Stimulated activated CD8-positive, alpha-beta memory T cell treated with anti-CD3 and anti-CD28 coated beads, Interleukin-4, amount 100 ng/mL, for 1 hour (primary cell): ENCODE measurements at places on chromosomes 13 and 19.
A peak's percentile ranks its signal among the peaks of the same experiment; 100 is the strongest.

- DNase-seq = no peak
These were observed 586.7 kb upstream of the SGCG start for GRCh38 chr13:22594041-22594440.

DNA sequence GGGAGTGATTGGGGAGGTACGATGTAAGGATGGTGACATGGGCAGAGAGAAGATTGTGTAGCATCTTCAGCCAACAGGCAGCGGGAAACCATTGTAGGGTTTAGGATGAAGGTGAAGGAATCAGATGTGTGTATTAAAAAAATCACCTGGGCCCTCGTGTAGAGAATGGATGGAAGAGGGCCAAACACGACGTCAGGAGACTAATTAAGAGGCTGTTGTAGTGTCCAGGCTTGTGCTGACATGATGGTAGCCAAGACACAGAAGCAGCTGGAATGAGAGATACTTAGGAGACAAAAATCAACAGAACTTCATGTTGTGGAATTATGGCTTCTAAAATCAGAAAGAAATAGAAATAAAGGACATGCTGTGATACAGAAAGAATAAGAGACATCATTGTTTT, 41.2 kb upstream of the ARGLU1 start:
- no peak for DNase-seq

GRCh38 chr19:55493052-55493644, 4.9 kb downstream of the SSC5D start:
- DNase-seq = no peak

- no peak for DNase-seq
These were observed 17.9 kb downstream of the PPP1R37 start for GRCh38 chr19:45110851-45111266.

GRCh38 chr19:8887364-8887763, 55.2 kb downstream of the MBD3L1 start:
- DNase-seq = no peak

DNA sequence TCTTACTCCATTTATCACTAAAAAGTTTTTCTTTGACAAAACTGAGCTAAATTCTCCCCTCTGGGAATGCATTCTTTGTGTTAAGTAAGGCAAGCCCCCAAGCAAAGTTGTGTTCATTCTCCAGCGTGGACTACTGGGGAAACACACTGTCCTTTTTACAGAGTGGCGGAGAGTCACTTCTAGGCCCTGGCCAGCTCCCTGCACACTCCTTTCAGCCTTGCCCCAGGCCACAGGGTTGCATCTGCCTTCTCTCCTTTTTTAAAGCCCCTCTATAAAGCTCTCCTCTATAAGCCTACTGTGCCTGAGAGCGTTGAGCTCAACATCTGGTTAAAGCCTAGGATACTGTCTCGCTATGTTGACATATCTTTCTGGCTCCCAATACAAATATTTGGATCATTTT, 803.4 kb downstream of the PCDH17 start:
- no peak for DNase-seq

DNA sequence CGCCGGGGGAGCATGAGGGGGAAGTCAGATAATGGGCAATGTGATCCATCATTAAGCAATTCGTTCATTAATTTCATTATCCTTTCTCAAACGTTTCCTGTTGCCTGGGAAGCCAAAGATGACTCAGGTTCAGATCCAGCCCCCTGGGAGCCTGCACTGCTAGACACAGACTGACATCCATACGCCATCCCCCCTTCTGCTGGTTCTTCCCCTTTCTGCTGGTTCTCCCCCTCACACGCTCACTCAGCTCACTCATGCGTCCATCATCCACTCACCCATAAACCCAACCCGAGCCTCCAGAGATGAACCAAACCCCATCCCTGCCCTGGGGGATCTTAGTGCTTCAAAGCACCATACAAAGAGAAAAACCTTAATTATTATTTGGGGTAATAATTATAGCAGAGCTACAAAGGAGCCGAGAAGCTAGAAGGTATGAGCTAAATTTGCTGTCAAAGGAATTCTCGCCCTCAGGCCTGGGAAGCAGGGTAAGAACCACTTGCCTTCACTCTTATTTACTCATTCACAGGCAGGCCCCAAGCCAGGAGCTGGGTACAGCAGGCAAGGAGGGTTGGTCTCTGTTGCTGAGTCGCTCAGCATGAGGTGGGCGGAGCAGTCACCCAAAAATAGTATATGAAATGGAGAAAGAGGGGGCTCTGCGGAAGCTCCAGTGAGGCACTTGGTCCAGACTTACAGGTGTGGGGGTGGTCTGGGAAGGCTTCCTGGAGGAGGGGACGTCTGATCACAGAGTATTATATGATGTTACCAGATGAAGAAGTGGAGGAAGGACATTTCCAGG, 7.0 kb upstream of the ZNF444 start:
- DNase-seq = no peak

DNA sequence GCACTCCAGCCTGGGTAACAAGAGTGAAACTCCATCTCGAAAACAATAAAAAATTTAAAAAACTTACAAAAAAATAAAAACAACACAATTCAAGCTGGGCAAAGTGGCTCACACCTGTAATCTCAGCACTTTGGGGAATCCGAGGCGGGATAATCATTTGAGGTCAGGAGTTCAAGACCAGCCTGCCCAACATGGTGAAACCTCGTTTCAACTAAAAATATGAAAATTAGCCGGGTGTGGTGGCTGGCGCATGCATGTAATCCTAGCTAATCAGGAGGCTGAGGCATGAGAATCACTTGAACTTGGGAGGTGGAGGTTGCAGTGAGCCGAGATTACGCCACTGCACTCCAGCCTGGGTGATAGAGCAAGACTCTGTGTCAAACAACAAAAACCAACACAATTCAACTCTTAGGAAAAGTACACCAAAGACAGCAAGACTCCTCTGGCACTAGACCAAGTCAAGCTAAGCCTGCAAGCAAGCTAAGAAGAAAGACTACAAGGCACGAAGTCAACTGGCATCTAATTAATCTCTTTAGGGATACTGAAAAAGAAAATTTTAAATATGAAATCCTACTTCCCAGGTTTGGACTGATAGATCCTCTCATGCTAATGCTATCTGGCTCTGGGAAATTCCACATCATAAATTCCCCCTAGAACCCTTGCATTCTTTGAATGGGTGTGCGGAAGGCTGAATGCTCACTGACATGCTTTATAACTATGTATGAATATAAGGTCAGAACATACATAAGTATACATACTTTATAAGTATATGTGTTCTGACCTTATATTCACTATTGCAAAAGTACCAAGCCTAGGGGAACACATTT, 7.9 kb downstream of the PBX4 start:
- no peak for DNase-seq

DNA sequence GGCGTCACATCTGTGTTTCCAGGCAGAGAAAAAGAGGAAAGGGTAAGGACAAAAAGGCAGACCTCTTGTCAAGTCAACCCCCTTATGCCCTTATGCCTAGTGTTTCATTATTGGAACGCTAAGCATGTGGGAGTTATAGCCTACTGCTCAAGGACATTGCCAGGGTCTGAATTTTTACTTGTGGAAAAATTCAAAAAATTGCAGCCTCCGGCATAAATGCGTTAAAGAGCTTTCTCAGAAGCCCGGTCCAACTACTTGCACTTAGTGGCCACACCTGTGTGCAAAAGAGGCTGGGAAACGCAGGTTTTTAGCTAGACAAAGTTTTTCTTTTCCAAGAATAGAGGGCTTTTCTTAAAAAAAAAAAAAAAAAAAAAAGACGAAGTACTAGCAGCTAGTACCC, 139.8 kb downstream of the DPF1 start:
- DNase-seq = no peak

- no peak for DNase-seq
These were observed 17.7 kb upstream of the SLC35E1 start for GRCh38 chr19:16589917-16590316.

DNA sequence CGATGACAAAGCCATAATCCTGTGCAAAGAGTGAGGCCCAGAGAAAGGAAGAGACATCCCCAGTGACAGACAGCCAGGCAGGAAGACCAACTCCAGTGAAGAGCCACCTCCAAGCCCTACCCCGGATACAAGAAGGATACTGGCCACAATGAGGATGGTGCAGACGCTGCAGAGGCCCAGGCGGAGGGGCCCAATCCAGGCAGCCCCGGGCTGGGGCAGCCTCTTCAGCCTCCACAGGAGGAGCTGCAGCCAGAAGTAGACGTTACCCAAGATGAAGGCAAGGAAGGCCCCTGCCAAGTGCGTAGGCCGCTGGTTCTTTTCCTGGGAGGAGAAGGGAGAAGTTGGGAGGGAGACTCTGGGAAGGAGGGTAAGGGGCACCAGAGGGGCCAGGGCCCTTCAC, 8.5 kb downstream of the TMEM150B start:
- no peak for DNase-seq

GRCh38 chr13:75541287-75541686, 3.6 kb upstream of the COMMD6 start:
- no peak for DNase-seq

GRCh38 chr13:33710924-33711323, 107.0 kb upstream of the RFC3 start:
- no peak for DNase-seq

DNA sequence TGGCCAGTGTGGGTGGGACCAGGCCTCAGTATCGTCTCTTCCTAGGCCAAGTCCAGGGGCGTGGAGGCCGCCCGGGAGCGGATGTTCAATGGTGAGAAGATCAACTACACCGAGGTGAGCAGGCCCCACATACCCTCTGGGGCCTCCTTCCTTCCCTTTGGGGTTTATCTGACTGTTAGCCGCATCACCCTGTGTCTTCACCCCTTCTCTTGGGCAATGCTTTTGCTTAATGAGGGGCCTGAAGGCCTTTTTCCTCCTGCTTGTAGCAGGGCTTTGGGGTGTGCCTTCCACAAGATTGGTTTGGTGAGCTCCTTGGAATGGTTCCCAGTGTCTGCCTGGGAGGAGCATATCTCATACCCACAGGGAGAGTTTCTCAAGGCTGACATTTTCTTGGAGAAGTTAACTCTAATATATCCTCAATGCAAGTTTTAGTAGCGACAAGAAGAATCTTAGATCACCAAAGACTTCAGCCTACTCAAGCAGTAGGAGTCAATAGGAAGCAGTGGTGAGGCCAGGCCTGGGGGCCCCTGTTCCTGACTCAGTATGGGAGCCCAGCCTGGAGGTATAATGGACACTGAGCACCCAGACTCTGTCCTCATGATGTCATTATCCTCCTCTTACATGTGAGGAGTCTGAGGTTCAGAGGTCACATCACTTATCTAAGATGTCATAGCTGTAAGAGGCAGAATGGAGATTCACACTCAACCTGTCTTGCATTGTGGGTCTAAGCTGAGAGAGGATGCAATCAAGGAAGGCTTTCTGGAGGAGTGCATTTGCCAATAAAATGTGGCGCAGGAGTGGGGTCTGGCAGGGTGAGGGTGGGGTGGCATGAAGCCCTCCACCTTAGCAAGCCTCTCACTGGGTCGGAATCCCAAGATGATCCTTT, 2.0 kb downstream of the GPI start:
- DNase-seq = no peak

DNA sequence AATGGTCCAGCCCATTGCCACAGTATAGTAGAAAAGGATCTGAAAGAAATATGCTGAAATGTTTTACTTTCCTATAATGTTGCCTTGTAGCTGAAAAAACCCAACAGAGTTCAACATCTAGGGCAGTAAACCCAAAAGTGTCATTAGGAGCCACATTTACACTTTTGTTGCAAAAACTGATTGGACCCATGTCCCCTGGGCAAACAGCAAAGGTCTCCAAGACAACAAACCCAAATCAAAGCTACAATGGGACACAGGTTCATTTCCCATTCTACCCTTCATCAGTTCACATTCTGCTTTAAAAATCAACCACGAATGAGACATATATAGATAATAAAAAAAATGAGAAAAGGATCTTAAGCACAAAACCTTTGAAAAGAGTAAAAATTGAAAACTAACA, 744.8 kb downstream of the PCDH17 start:
- DNase-seq = no peak

DNA sequence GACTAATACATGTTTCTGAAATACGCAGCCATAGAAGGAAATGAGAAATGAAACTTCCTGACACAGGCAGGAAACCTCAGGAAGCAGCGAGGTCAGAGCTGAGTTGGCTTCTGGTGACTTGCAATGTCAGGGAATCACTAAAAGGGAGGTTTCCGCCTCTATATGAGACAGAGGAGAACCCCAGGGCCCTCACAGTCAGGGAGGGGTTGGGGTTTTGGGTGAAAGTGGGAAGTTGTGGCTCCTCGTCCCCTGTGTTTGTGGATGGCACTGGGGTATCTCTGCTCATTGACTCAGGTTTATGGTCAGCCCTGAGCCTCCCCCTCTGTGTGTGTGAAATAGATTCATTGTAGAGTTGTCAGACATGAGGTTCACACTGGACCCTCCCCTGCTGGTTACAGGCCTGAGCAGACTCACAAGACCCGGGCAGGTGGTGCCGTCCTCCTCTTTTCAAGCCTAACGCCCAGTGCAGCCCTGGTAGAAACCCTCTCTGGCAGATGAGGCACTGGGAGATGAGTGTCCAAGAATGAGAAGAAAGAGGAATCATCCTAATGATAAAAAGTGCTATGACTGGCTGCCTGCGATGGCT, 5.5 kb upstream of the LILRA6 start:
- DNase-seq = no peak

GRCh38 chr19:35293363-35293739, 1.4 kb downstream of the MAG start:
- no peak for DNase-seq

DNA sequence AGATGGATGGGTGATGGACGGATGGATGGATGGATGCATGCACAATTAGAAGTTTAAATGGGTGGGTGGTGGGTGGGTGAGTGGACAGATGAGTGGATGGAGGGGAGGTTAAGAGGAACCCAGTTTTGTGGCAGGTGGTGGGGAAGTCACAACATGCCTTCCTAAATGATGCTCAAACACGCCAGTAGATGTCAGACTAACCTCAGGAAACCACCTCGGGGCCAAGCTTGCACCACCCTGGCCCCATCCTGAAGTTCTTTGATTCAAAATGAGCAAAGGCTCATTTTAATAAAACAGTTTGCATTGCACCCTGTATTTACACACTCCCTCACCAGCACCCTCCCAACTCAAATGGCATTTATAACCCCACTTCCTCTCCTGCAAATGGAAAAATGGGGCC, 91.4 kb upstream of the CACNA1A start:
- peak; percentile 9 for DNase-seq

- DNase-seq = no peak
These were observed 1.4 kb downstream of the CLASRP start for GRCh38 chr19:45040059-45040771.

- DNase-seq = no peak
These were observed at the start of gene VSTM2B for GRCh38 chr19:29525901-29526729. Gene VSTM2B (plus strand): TSS chr19:29525994. CDS start chr19:29526584, 590 bp downstream.

DNA sequence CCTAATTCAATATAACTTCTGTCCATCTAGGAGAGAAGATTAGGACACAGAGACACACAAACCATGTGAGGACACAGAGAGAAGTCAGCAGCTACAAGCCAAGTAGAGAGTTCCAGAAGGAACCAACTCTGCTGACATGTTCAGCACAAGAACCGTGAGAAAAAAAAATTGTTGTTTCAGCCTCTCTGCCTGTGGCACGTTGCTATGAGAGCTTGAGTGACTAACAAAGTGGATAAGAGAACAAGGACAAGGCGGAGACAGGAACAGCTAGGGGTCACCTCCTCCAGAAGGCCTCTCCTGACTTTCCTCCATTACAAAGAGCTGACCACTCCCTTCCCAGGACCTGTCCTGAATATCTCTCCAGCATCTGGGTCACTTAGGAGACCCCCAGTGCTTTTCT, 5.6 kb upstream of the SIGLEC12 start:
- DNase-seq = no peak
